ENCODE measurements at places on chromosomes 11 and 22.

DNA sequence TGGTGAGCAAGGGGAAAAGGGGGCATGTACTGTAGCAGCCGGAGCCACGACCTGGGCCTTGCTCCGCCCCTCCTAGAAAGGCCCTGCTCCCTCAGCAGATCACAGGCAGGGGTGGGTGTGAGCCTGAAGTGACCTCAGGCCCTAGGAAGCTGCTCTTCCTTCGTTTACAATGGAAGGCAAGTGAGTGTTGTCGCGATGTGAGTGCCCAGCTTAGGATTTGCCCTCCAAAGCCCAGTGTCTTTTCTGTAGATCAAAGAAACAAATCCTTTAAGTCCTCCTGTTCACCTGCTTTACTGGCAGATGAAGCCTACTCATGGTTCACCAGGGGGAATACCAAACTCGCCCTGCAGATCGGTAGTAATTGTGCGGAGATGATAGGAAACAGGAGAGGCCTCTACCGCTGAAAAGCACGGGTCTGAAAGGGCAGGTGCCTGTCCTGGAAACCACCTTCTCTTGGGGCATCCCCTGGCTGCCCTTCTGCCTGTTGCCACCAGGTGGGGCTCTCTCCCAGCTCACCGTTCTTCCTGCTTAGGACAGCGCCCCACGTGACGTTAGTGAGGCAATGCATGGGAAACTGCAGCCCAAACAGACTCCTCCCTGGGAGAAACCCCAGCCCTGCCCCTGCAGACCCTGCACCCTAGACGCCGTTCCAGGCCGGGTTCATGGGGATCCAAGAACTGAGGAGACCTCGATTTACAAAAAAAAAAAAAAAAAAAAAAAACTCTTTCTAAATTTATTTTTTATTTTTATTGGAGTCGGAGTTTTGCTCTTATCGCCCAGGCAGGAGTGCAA lies 45.9 kb upstream of the RAB1B start:
- peak; percentile 95 for DNase-seq

DNA sequence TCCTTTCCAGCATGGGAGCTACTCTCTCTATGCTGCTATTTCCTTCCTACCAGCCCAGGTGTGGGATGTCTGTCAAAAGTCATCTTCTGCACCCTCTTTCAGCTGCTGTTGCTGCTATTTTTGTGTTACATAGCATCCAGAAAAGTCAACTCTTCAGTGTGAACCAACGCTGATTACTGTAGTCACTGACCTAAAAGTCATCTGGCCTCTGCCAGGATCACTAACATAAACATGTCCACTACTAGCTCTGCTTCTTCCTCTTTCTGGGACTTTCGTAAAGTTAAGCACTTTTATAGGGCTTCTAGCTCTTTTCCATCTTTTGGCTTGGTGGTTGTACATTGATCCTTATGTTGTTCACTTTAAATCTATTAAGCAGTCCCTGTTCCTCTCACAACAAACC lies 90.2 kb upstream of the CARD18 start:
- DNase-seq, result no peak

DNA sequence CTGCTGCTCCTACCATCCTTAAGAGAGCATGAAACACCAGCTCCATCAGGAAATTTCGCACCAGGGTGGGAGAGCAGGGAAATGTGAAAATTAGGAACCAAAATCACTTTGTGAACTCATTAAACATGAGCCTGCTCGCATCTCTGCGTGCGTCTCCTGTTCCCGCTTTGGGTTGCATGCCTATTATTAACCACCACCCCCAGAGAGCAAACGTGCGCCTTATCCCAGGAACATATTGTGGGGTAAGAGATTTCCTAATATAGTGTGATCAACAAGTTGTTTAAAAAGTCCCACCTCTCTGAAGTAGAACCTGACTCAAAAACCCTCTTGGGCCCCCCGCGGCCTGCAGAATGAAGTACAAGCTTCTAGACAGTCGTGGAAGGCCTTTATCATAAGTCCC lies 115.0 kb downstream of the TENM4 start:
- no peak for DNase-seq

DNA sequence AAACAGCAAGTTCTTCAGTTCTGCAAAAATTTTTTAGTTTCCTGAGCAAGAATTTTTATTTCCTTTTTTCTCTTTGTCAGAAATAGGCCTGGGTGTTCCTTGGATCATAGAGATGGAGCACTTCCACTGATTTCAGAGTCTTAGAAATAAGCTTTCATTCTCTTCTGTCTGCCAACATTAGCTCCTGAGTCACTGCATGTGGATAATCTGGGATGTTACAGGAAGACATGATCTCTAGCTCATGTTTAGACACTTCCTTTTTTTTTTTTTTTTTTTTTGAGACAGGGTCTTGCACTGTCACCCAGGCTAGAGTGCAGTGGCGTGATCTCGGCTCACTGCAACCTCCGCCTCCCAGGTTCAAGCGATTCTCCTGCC lies 13.2 kb upstream of the TMEM218 start:
- no peak for DNase-seq

GRCh38 chr11:8649361-8649760 lies 33.1 kb downstream of the TRIM66 start:
- DNase-seq, result no peak

DNA sequence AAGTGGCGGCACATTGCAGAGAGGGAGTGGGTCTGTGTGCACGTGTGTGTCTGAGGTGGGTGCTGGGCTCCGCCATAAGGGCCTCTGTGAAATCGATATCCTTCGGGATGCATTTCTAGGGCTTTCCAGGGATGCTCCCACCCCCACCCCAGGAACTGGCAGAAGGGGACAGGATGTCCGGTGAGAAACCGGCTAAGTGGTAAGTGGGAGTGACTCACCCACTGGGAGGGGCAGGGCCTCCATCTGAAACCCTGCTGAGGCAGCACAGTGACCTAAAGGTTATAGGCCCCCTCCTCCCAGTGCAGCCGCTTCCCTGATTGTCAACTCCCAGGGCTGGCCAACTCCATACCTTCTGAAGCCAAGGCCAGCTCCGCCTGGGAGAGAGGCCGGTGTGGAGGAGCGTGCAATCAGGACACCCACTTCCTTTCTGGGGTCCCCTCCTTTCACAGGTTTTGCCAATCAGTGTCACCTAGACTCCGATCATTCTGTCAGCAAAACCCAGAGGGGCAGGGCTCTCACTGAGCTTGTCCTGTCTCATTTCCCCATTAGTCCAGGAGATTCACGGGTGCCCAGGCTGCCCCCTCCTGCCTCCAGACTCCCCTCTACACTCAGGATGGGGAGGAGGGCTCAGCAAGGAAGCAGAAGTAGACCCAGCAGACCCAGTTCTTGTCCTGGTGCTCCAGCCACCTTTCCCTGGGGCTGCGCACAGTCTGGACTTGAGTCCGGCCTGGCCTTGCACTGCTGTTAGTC lies 44.5 kb downstream of the NECTIN1 start:
- DNase-seq, result peak; percentile 5

DNA sequence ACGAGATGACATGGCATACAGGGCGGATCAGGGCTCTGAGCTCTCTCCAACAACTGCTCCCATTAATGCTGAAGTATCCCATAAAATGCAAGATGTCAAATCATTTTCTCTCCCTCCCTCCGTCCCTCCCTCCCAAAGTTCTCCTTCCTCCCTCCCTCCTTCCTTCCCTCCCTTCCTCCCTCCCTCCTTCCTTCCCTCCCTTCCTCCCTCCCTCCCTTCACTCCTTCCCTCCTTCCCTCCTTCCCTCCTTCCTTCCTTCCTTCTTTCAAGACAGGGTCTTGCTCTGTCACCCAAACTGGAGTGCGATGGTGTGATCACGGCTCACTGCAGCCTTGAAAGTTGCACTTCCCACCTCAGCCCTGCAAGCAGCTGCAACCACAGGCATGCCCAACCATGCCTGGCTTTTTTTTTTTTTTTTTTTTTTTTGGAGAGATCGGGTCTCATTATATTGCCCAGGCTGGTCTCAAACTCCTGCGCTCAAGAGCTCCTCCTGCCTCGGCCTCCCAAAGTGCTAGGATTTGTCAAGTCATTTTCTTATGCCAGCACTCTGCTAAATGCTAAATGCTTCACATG lies 38.2 kb downstream of the TXN2 start:
- DNase-seq, result no peak

DNA sequence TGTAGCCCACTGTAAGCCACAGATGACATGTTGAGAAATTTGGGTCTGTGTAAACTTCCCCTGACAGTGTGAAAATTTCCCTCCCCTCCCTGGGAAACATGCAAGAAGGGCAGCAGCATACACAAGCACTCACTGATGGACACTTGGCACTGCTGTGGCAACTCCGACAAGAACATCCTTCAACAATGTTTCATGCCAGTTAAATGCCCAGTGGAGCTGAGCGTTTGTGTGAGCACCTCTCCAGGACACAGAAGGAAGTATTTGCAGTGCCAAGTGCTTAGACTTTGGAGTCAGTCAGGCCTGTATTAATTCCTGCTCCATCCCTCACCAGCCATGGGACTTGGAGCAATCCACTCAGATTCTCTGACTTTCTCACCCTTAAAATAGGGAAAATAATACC lies 17.7 kb downstream of the C11orf87 start:
- DNase-seq, result no peak

GRCh38 chr11:125347261-125347585 lies 148.8 kb downstream of the FEZ1 start:
- no peak for DNase-seq

DNA sequence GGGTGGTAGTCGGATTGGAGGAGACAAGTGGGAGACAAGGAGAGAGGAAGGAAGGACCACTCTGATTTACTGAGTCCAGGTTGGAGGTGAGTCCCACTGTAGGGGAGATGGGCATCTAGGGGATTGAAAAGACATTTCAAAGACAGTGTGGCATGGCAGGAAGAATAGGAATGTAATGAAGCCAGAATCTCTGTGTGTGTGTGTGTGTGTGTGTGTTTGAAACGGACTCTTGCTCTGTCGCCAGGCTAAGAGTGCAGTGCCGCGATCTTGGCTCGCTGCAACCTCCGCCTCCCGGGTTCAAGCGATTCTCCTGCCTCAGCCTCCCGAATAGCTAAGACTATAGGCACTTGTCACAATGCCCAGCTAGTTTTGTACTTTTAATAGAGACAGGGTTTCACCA lies 4.2 kb upstream of the CSDC2 start:
- DNase-seq, result no peak

GRCh38 chr22:37971475-37972434 lies 12.6 kb downstream of the SOX10 start:
- no peak for DNase-seq

- no peak for DNase-seq
Measured at GRCh38 chr22:27386186-27386585, 415.4 kb downstream of the MN1 start.

GRCh38 chr11:112932593-112932992 lies 28.6 kb upstream of the NCAM1 start:
- DNase-seq, result no peak

- DNase-seq, result no peak
Measured at GRCh38 chr11:118059246-118059940, 17.5 kb upstream of the TMPRSS4 start.

- no peak for DNase-seq
Measured at GRCh38 chr11:69115586-69116560, 39.9 kb upstream of the SMIM38 start.

- no peak for DNase-seq
Measured at GRCh38 chr22:37802310-37803194, 5.2 kb upstream of the GCAT start.

DNA sequence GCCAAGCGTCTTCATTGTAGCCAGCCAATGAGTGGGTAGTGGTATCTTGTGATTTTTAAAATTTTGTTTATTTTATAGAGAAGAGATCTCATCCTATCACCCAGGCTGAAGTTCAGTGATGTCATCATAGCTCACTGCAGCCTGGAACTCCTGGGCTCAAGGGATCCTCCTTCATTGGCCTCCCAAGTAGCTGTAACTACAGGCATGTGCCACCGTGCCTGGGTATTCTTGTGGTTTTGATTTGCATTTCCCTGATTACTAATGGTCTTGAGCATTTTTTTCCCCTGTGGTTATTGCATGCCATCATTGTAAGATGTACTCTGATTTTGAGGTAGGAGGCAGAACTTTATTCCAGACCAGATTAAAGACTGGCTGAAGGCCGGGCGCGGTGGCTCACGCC lies 2.4 kb upstream of the DENND6B start:
- peak; percentile 21 for DNase-seq

- no peak for DNase-seq
Measured at GRCh38 chr11:112903340-112903739, 57.9 kb upstream of the NCAM1 start.

GRCh38 chr11:93491973-93492372 lies 51.2 kb downstream of the SMCO4 start:
- DNase-seq, result no peak

- peak; percentile 50 for DNase-seq
Measured at GRCh38 chr22:36411589-36412258, 24.0 kb upstream of the MYH9 start.

- peak; percentile 3 for DNase-seq
Measured at GRCh38 chr11:34953955-34954354, 37.5 kb downstream of the PDHX start.

- no peak for DNase-seq
Measured at GRCh38 chr22:27933186-27933983, 14.3 kb upstream of the PITPNB start.

DNA sequence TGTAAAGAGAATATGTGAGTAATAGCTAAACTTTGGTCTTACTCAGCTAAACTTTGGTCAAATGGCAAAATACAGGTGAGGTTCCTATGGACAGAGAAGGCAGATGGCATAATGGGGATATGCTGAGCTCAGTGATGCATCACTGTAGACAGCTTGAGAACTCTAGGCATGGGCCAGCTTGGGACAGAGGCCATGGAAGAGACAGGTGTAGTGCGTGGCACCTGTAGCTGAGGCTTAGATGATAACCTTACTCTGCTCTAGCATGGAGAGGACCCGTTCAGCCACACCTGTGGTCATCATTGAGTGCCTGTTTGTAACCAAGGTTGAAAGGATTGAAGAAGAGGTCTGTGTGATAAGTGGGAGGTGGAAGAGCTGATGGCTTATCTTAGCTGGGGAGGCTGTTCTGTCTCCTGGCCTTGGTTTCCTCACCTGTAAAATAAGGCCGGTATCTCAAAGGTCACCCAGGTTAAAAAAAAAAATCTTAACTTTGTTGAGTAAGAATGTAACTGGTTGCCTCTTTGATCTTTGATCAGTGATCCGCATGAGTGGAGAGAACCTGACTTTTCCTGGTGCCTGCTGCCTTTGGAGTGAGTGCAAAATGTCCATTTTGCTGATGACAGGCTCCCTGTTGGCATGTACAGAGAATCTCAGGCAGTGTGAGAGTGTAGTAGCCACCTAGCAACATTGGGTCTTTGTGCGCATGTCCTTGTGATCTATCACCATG lies 48.6 kb downstream of the ZNRF3 start:
- no peak for DNase-seq

DNA sequence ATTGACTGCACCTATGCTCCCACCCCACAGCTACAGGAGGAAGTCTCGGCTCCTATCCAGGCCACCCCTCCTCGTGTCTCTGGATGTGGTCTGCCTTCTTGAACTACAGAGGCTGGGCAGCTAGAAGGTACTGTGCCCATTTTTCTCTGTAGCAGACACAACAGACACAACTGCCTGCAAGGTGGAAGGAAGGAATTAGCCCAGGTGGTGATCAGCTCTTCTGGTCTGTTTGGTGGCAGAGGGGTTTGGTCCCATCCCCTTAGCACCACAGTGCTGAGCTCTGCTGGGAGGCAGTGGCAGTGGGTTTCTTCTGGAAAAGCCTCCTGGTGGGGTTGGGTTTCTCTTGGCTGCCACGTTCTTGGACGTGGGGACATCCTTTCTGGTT lies 132.5 kb downstream of the MPPED1 start:
- DNase-seq, result no peak
